NCI-H2081 treated with DMSO at 0.1 percent for 48 hours (cell line): ENCODE measurements at places on chromosomes 3 and 15.
A peak's percentile ranks its signal among the peaks of the same experiment; 100 is the strongest.

DNA sequence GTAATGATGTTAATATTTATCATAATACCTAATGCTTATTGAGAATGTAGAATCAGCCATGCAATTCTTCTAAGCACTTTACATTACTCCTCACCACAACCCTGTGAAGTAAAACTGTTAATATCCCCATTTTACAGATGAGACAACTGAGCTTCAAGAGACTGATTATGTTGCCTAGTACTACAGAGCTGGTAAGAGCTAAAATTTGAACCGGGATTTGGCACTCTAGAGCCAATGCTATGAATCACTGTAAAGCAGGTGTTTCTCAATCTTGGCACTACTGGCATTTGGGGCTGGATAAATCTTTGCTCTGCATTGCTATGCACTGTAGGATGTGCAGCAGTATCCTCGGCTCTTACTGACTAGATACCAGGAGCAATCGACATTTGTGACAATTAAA is 367.7 kb downstream of the MAGI1 start:
- DNase-seq = no peak

DNA sequence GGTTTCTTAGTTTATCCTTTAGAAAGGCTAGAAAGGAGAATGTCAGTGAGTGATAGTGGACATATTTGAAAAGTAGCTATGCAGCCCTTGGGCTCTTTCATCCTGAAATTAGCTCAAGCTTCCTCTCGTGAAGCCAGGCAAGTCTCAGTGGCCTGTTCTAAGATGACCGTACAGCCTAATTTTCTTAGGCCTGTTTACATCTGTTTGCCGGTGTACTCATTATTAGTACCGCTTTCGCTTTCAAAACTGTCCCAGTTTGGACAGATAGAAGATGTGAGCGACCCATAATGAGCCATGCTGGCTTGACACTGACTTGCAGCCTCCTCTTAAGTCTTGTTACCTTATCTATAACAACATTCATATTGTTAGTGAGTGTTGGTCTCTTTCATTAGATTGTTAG is 5.7 kb upstream of the ARL14 start:
- no peak for DNase-seq

DNA sequence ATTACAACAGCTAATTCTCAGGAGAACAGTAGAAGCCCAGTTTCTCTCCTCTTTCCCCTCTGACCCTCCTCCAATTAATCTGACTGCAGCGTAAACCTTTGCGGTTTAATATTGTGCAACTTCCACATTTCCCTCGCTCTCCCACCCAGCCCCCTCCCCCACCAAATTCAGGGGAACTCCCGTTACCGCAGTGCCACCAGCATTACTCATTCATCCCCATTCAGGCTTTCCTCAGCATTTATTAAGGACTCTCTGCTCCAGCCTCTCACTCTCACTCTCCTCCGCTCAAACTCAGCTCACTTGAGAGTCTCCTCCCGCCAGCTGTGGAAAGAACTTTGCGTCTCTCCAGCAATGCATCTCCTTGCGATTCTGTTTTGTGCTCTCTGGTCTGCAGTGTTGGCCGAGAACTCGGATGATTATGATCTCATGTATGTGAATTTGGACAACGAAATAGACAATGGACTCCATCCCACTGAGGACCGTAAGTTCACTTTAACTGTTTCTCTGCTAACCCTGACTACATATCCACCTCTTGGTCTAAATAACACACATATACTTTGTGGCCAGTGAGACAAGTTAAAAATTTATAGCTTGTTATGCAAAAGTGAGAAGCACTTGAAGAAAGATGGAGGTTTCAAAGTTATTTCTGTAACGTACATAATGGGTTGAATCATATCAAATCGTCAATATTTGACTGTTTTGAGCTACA is at the start of gene PTX3:
Gene PTX3 (plus strand): TSS at position 268 of the 709 bp plus-strand sequence. CDS start 84 bp downstream, at position 352.
- no peak for DNase-seq

- no peak for DNase-seq
Observed at GRCh38 chr3:190261740-190262139, 60.5 kb downstream of the CLDN1 start.

GRCh38 chr15:43893956-43894355 is 67.2 kb downstream of the WDR76 start:
- DNase-seq = no peak

DNA sequence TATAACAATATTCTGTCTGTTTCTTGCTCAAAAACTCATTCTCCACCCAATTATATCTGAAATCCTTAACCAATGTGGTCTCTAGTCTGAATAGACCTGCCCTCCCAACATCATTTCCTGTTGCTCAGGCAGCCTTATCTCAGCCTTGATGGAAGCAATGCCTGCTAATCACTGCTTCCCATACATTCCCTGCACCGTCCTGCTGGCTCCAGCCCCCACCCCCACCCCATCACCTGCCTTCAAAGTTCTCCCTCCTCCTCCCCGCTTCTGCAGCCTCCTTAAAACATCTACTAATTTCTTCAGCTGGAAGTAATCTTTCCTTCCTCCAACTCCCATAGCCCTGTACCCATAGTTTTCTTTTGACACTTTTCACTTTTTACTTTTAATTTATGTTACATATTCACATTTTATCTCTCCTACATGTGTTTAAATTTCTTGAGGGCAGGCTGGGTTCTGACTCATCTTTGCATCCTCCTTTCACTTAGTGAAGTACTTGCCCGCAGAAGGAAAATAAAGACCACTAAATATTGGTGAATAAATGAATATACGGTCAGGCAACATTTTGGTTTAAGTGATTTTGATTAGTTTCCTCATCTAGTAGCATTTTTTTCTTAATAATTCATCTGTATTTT is 98.2 kb downstream of the MEIS2 start:
- DNase-seq = no peak

- DNase-seq = no peak
Observed at GRCh38 chr3:96000966-96001365, 813.4 kb upstream of the EPHA6 start.

DNA sequence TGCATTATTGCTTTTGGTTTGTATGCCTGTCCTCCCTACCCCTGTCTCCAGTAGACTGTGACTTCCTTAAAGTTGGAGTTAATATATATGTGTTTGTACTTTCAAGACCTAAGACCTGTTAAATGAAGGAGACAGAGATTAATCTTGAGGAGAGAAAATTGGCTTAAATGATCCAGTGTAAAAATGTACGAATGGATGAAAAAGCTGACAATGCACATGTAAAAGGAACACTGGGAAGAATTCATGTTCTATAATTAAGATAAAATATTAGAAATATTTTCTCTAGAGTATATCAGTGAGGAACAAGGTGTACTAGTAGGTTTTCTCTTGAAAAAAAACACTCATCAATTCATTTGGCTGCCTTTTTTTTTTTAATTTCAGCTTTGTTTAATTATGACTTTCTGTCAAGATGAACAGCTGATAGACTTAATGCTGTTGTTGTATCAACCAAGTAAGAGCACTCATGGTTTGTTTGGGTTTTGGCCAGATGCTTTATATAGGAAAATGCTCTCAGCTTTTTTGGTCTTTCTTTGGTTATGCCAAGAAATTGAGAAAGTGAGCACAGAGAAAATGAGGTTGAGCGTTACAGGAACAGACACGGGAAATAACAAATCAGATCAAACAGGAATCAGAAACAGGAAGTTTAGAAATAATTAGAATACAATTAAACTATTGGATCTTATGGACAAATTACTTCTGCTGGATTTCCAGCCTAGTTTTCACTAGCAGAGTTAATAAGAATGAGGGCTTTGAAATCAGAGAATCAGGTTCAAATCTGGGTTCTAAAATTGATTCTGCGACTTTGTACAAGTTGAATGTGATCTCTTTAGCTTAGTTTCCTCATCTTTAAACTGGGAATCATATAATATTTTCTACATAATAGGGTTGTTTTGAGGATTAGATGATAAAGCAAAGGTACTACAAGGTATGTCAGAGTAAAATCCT is 38.3 kb upstream of the AADAC start:
- DNase-seq = no peak

- DNase-seq = no peak
Observed at GRCh38 chr15:87681104-87681503, 575.4 kb downstream of the NTRK3 start.

DNA sequence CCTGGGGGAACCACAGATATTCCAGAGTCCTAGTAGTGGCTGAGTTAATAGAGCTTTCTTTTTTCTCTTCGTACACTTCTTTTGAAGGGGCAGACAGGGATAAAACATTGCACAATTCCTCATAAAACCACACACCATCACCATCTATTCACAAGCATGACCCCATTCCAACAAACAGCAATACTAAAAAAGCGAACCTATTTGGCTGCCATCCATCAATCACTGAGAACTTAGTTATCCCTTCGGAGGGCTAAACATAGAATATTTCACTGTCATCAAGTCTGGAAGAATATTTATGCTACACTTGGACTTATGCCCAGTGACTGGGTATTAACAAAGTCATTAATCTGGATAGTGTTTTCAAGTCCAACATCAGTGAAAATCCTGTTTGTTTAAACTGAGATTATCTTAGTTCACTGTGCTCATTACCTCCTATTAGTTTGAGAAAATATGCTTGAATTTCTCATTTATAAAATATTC is 80.3 kb upstream of the PRTG start:
- no peak for DNase-seq

- peak; percentile 83 for DNase-seq
Observed at GRCh38 chr3:184133840-184134745, 1.1 kb upstream of the EIF2B5 start.

- no peak for DNase-seq
Observed at GRCh38 chr15:100733101-100733842, 130.9 kb downstream of the ASB7 start.
